Stimulated activated CD4-positive, alpha-beta T cell treated with anti-CD3 and anti-CD28 coated beads, Interleukin-1b, Interleukin-23, amount 100 ng/mL, for 48 hours (primary cell): ENCODE measurements at places on chromosomes 16 and 17.

DNA sequence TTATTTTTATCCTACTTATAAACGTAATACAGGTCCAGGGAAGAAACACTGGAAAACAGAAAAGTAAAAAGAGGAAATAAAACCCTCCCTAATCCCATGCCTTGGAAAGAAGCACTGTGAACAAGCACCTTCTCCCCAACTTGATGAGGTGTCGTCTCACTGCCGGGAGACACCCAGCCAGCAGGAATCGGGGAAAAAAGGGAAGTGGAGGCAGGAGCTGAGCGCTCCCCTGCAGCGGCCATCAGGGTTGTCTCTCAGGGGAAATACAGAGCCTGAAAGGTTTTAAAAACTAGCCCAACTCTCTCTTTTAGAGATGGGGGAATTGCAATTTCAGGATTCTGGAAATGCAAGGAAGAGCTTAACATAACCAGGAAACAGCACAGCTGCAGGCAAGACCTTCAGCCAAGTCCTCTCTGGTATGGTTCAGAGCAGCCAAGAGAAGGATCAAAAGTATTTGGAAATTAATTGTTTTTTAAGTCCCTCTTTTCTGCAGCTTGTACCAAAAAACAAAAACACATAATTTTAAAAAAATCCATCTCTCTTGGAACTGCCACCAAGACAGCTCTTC lies 96.3 kb upstream of the RCVRN start:
- no peak for DNase-seq

- DNase-seq: no peak
Observed at GRCh38 chr17:12107905-12108304, 87.2 kb downstream of the MAP2K4 start.

DNA sequence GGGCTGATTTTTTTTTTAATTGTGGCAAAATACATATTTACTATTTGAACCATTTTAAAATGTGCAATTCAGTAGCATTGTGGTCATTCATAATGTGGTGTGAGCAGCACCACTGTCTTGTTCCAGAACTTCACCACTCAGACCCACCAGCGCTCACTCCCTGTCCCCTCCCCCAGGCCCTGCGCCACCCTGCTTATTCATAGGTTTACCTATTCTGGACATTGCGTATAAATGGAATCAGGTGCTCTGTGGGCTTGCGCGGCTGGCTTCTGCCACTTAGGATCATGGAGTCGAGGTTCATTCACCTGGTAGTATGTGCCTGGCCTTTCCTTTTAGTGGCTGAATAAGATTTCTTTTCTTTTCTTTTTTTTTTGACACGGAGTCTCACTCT lies 59.4 kb downstream of the NT5M start:
- no peak for DNase-seq

- peak; percentile 77 for DNase-seq
Observed at GRCh38 chr16:30382111-30382881, at the start of gene SEPTIN1. Gene SEPTIN1 (minus strand): TSS chr16:30382561. CDS start chr16:30382542, 19 bp downstream.

DNA sequence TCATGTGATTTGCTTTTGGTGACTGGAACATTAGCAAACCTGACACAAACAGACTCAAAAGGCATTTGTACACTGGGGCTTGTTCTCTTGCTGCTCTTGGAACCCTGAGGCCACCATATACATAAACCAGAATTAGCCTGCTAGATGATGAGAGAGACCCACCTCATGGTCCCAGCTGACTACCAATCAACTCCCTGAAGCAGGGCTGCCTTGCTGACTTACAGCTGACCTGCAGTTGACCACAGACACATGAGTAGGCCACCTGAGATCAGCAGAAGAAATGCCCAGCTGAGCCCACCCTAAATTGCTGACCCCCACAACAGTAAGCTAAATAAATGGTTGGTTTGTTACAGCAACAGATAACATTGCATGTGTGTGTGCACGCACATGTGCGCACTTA lies 28.7 kb downstream of the BRIP1 start:
- no peak for DNase-seq

GRCh38 chr17:59437791-59438281 lies 106.4 kb downstream of the YPEL2 start:
- no peak for DNase-seq

GRCh38 chr16:28062261-28062846 lies 1.2 kb downstream of the GSG1L start:
- DNase-seq: no peak

DNA sequence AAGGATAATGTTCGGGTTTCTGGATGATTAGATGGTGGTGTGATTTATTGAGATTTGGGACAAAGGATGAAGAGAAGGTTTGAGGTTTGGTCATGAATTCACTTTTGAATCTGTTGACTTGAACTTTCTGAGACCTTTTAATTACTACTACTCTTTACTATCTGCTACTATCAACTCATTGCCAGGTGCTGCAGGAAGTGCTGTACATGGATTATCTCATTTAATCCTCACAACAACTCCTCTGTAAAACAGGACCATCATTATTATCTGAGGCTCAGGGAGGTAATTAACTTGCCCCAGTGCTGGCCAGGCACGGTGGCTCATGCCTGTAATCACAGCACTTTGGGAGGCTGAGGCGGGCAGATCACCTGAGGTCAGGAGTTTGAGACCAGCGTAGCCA lies 2.9 kb upstream of the ANKRD40 start:
- no peak for DNase-seq

DNA sequence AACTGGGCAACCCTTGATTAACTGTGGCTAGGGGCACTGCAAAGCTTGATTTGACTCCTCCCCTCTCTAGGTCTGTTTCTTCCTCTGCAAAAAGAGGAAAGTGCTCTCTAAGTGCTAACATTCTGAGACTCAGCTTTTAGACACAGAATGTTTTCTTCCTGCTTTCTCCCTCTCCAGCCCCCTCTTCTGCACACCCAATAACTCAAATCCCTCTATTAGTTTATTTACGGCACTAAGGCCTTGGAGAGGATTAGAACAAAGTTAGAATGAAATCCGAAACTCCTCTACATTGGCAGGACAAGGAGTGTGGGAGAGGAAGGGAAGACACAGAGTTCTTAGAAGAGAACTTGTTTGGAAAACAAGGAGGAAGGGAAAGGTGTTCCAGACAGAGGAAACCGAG lies 3.3 kb upstream of the SBK1 start:
- DNase-seq: no peak

- DNase-seq: no peak
Observed at GRCh38 chr16:57310801-57311200, 26.3 kb upstream of the PLLP start.

DNA sequence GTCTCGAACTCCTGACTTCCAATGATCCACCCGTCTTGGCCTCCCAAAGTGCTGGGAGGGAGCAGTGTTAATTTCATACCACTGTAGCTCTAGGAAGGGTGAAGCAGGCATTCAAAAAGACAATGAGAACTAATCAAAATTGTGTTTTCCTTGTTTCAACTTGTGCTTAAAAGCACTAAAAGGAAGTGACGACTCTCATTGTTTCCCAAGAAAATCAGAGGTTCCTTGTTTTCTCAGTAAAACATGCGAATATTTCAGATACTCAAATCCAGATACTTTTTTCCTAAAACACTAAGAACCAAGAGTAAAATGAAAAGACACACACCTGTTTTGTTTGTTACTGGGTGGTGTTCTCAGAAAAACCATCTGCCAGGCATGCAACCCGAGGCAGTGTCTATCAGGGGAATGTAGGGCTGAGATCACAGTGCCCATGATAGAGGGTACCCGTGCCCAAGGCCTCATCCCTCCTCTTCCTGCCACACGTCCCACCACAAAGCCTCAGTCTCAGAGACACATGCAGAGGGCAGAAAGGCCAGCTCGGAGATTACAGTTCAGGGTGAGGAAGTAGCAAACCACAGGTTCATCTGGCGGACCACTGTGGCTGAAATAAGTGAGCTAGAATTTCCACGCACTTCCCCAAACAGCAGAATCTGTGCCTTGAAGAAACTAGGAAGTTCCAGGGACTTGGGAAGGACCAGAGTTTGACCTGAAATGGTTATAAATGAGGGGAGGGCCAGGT lies 33.7 kb downstream of the GINS3 start:
- DNase-seq: peak; percentile 4

GRCh38 chr16:630249-630814 lies 453 bp upstream of the WFIKKN1 start:
- no peak for DNase-seq

DNA sequence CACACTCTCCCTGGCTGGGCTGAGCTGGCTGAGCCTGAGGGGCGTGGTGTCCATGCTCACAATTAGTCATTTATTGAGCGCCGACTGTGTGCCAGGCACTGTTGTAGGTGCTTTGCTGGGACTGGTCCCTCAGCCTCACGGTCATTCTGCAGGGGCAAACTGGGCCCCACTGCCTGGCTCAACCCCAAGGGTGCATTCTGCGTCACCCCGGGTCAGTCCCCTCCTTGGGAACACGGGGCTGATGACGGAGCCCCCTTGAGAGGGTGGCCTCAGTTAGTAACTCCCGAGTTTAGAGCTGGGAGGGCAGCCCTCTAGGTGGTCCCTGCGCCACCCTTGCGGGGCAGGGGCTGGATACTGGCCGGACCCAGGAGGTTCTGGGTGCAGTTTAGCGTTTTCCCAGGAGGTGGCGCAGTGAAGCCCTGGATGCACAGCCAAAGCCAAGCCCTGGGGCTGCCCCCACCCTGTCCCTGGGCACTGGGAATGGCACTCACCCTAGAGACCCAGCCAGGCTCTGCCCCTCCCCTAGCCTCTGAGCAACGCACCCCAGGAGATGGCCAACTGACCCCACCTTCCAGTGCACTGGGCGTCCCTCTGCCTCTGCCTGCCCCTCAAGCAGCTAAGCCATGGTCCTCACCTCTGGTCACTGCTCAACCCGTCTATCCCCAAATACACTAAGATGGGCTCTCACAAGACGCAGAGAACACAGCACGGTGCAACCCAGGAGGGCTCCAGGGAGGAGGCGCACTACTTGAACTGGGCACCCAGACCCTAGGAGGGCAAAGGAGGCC lies 243.2 kb upstream of the GSE1 start:
- DNase-seq: peak; percentile 39

DNA sequence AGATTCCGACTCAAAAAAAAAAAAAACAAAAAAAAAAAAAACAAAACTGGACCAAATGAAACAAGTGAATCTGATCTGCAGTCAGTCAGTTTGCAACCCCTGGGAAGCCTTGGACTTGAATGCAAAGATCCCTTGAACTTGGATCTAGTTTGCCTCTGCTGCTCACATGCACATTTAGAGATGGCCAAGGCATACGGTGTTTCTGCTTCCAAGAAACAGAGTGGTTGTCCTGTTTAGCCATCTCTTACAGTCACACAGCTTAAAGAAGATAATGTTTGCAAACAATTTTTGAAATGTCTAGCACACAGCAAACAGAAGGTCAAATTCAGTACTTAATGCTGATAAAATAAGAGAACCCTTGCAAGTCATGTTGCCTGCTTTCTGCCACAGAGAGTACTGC lies 4.5 kb downstream of the NDE1 start:
- DNase-seq: no peak

GRCh38 chr17:37546302-37546701 lies 56.6 kb downstream of the DUSP14 start:
- no peak for DNase-seq

DNA sequence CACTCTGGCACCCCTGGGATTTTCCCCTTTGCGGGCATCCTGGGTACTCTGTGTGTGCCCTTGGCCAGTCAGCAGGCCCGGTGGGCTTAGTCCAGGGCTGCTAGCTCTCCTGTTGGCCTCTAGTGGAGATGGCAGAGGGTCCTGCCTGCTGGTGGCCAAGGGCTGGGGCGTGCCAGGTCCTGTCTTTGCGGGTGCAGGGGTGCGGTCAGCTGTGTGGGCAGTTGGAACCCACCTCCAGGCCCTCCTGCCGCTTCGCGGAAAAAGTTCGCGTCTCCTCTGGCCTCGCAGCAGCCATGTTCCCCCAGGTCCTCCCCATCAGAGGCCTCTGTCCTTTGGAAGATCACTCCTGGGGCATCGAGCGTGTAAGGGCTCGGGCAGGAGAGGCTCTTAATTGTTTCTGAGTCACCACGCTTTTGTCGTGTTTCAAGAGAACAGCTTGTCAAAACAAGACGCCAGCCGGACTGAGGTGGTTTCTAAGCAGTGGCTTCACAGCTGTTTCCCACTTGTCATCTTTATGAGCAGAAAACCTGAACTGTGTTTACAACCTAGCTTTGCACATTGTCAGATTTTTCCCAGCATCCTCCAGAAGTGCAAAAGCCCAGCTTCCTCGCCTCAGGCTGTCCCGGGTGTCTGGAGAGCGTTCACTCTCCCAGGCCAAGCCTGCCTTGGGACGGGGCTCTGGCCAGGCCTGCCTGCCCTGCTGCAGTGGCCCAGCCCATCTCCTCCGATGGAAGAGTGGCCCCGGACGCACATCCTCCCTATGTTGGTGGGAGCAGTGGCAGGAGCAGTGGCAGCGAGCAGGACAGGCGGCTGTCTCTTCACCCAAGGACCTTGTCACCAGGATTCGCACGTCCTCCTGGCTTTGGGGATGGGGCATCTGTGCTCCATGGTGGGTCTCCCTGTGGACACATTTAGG lies 5.0 kb upstream of the DNASE1L2 start:
- DNase-seq: no peak

GRCh38 chr17:66951605-66951953 lies 12.9 kb upstream of the CACNG4 start:
- no peak for DNase-seq

DNA sequence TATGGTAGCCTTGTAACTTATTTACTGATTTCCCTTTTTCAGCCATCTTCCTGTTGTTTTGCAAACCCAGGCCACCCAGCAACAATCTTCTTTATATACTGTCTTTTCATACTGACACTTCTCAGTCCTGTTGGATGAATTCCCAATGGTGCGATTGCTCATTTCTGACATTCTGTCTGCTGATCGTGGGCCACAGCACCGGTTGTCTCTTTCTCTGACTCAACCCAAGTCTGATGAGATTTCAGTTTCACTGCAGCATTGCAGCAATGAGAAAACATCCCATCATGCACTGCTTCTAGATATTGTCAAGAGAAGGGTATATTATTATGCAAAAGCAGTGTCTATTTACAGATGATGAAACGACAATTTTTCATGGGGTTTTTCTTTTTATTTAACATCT lies 349.2 kb upstream of the HSBP1 start:
- peak; percentile 8 for DNase-seq

DNA sequence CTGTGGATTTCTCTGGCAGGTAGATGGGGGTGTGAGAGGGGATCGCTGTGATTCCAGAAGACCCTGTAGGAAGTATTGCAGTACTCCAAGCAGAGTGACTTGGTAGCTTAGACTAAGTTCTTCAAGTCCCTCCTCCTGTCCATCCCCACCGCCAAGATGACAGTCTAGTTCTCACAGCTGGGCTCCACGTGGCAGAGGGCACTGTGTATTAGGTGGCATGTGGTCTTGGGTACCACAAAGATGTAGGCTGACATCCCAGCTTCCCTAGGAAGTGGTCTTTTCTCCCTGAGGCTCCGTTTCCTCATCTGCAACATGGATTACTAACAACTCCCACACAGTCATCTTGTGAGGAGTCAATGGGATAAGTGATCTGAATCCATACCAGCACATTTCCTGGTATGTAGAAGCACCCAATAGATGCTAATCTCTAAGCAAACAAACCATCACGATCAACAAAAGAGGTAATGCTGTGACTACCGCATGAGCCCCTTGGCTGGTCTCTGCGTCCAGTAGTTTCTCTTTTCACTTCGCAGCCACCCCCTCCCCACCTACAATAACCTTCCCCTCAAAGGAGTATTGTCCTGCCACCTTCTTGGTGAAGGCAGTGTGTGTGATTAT lies 349.1 kb upstream of the EEF2KMT start:
- DNase-seq: no peak
